Esophagus squamous epithelium (tissue), 5 donors: ENCODE measurements at places on chromosomes 5 and 9.

GRCh38 chr9:29129763-29130162 lies 1556.5 kb upstream of the C9orf72 start:
- DNase-seq = no peak

GRCh38 chr5:68953875-68954617 lies 139.8 kb upstream of the SLC30A5 start:
- no peak for DNase-seq

- DNase-seq = no peak
These were observed 188.3 kb downstream of the GABBR2 start for GRCh38 chr9:98520221-98520960.

GRCh38 chr9:18466101-18466500 lies 7.9 kb upstream of the ADAMTSL1 start:
- no peak for DNase-seq

DNA sequence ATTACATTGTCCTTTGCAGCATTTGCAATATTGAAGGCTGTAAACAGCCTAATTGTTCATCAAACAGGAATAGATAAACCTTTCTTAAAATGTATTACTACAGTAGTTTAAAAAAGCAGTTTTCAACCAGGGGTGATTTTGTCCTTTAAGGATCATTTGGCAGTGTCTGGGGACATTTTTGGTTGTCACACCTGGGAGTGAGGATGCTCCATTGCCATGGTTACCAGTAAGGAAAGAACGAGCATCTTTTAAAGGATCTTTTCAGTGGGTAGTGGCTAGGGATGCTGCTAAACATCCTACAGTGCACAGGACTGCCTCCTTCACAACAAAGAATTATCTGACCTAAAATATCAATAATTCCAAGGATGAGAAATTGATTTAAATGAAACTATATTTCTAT lies 596.3 kb downstream of the HINT1 start:
- DNase-seq = no peak

- no peak for DNase-seq
These were observed 30.2 kb downstream of the MLANA start for GRCh38 chr9:5920860-5921328.

DNA sequence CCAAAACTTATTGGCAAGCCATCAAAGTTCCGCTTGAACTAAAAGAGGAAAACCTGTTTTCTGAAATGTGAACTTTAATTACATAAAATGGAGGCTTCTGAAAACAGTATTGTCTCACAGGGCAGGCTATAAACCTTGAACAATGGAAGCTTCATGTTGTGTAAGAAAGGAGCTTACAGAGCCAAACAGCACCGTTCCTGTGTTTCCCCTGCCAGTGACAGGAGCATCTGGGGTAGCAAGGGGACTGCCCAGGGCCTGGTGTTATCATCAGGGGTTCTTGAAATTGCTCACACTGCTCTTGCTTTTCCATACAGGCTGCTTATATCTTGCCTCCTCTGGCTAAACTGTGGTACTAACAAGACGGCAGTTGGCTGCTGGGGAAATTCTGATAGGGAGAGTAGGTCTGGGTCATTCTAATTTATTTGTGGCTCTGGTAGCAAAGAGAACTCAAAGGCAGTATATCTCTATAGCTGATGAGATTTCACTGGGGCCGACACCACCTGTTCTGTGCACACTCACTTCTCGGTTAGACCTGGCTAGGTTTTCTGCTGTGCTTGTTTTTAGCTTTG lies 40.4 kb downstream of the BASP1 start:
- no peak for DNase-seq

- no peak for DNase-seq
These were observed 169.4 kb downstream of the TRPM3 start for GRCh38 chr9:70951749-70952727.

DNA sequence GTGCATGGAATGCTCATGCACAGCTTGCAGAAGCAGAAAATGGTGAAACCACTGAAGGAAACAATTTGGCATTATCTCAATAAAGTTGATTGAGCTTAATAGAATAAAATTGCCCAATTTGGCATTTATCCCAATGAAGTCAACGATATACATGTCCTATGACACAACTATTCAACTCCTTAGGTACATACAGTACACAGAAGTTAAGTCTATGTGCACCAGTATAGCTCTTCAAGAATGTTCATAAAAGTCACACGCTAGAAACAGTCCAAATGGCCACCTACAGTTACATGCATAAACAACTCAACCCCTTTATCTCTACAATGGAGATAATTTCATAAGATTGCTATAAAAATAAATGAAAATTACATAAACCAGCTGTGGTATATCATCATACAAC lies 184.5 kb downstream of the DENND1A start:
- no peak for DNase-seq
